IMR-90 (cell line): ENCODE measurements at places on chromosomes 6 and 20. TPM values are rescaled to one million over a fixed set of nuclear protein-coding genes. Genes with fewer than 3 reads are reported as not detected.

The TXLNB gene
- under 0.01 TPM in 2 replicates for total RNA-seq

The SNAI1 gene
- total RNA-seq: 0.54 and 0.83 TPM in 2 replicates

The MUC22 gene
- total RNA-seq: not detected in 2 replicates

The CABLES2 gene
- 1.1 and 1.4 TPM in 2 replicates for total RNA-seq

The CTAGE9 gene
- not detected in 2 replicates for total RNA-seq

The TMEM217 gene
- total RNA-seq: 1.4 TPM in 2 replicates

The PPP1R3G gene
- total RNA-seq: under 0.01 and 0.18 TPM in 2 replicates

The BTN1A1 gene
- not detected in 2 replicates for total RNA-seq

The ZNF311 gene
- 0.28 and 0.36 TPM in 2 replicates for total RNA-seq

The SIRPD gene
- not detected in 2 replicates for total RNA-seq

The ELOVL2 gene
- total RNA-seq: 7.9 and 10.6 TPM in 2 replicates

The DNAH8 gene
- total RNA-seq: under 0.01 TPM in 1 of 2 replicates, not detected in the other

The GDAP1L1 gene
- total RNA-seq: not detected in 2 replicates

The KCNK16 gene
- not detected in 2 replicates for total RNA-seq

The CEP57L1 gene
- total RNA-seq: 21.9 and 28.3 TPM in 2 replicates

The FOXQ1 gene
- total RNA-seq: not detected in 2 replicates

The TFAP2D gene
- not detected in 2 replicates for total RNA-seq

The PTCHD4 gene
- total RNA-seq: 0.72 and 1.1 TPM in 2 replicates

The RBM24 gene
- 4.1 and 6.7 TPM in 2 replicates for total RNA-seq

The TFAP2A gene
- 0.72 and 1.1 TPM in 2 replicates for total RNA-seq

The NKX2-2 gene
- total RNA-seq: not detected in 2 replicates

The TOP1 gene
- total RNA-seq: 14.0 and 20.8 TPM in 2 replicates

The LTV1 gene
- 11.1 and 26.1 TPM in 2 replicates for total RNA-seq

The KCNQ5 gene
- 1.3 and 1.7 TPM in 2 replicates for total RNA-seq

The PSORS1C1 gene
- 0.28 and 0.36 TPM in 2 replicates for total RNA-seq

The KCNB1 gene
- not detected in 2 replicates for total RNA-seq

The FAM217A gene
- not detected in 2 replicates for total RNA-seq

The PTK6 gene
- not detected in 2 replicates for total RNA-seq

The STMN3 gene
- total RNA-seq: 20.3 and 21.1 TPM in 2 replicates

The HM13 gene
- 46.7 and 53.2 TPM in 2 replicates for total RNA-seq
